ENCODE measurements at places on chromosomes 12 and 14.

DNA sequence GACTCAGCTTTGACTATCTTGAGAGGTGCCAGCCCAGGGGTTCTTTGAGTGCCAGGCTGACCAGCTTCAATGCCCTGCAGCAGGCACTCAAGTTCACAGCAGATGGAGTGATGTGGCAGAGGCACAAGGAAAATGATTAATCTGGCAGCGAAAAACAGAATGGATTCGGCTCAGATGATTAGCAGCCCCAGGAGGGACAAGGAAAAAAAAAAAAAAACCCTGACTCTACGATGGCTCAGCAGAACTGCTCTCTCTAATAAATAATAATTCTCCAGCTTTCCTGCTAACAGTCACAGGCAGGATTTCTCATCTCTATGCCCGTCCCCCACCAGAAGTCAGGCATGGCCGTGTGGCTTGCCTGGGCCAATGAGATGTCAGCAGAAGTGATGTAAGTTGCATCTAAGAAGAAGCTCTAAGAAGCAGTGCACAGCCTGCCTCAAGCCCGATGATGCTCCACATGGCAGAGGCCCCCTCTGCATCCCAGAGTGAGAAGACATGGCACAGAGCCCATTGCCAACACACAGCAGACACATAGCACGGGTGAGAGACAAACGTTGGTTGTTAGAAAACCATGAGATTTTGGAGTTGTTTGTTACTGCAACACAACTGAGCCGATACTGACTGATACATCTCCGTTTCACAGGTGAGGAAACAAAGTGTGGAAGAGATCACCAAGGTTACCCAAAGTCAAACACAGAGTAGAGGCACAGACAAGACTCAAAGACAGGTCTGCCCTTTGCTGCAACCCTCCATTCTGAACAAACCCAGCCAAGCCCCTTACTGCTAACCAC lies 111.0 kb downstream of the SCARB1 start:
- no peak for DNase-seq

- DNase-seq, result no peak
Measured at GRCh38 chr12:125140279-125141209, 75.3 kb downstream of the AACS start.

GRCh38 chr14:72686101-72686500 lies 207.8 kb downstream of the DPF3 start:
- DNase-seq, result no peak

DNA sequence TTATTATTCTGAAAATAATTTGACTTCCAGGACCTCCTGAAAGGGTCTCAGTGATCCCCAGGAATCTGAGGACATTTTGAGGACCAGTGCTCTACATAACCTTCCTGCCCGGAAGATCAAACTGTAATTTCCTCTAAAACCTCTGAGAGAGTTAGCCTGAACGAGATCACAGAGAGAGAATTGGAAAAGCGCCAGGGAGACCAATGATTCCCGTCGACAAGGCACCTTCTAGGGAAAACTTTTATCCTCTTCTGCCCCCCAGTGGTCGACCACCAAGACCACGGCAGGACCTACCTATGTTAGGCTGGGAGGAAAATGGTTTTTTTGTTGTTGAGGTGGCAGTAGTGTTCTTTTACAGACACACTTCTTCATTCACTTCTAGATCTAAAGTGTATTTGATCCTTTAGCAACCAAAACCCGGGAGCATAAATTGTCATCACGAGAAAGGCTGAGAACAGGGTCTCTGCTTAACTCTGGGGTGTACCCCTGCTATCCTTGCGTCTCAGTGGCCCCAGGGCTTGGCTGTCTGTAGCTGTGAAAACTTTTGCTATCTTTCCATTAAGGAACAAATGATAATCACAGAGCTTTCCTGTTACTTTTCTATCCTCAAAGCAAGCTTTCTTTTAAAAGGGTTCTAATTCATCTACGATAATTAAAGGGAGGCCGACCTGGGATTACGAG lies 62.9 kb upstream of the NID2 start:
- DNase-seq, result no peak

GRCh38 chr12:11896417-11896929 lies 174.3 kb upstream of the BCL2L14 start:
- DNase-seq, result no peak

- no peak for DNase-seq
Measured at GRCh38 chr14:101905614-101906013, 58.8 kb upstream of the DYNC1H1 start.

DNA sequence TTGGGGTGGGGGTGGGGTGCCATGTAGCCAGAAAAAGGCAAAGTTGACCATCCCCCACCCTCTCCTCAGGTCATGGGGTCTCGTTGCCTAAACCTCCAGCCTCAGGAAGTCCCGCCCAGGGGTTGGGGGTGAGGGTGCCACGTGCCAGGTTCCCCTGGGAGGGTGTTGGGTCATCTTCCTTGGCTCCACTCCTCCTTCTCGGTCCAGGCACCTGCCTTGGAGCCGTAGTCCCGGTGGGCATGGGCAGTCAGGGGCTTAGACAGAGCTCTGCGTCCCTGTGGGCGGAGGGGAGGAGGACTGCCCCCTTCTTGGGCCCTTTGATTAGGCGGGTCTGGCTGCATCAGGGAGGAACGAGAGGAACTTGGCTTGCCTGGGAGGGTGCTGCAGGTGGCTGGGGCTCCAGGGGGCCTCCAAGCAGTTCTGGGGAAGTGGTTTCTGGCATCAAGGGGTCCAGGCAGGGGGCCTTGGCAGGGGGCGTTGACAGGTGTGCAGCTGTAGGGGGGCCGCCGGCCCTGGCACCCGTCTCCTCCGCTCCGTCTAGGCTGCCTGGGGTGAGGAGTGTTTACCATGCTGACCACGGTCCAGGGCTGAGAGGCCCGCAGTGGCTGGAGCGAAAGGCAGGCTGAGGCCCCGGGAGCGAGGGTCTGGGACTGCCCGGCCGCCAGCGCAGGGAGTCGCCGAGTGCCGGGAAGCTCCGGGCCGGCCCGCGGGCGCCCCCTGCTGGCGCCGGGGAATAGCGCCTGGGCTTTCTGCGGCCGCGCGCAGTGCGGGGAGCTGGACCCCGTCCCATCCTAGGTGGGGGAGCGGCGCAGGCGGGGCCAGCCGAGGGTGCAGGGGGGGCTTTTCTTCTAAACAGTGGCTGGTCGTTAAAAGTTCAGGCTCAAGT lies 7.9 kb downstream of the SETD1B start:
- peak; percentile 76 for DNase-seq

Data from GM06990 (cell line).